ENCODE measurements at places on chromosomes 7 and 10.

DNA sequence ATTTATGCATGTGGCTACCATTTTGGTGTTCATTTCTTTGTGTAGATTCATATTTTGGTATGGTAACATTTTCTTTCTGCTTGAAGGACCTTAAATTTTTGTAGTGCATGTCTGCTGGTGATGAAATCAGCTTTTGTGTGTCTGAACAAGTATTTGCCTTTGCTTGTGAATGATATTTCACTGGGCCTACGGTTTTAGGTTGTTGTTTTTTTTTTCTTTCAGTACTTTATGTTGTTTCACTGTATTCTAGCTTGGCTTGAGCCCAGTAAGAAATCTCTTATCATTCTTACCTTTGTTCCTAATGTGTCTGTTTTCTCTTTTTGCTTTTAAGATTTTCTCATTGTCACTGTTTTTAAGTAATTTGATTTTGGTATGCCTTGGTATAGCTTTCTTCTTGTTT lies 31.9 kb downstream of the SAMD8 start:
- no peak for DNase-seq

DNA sequence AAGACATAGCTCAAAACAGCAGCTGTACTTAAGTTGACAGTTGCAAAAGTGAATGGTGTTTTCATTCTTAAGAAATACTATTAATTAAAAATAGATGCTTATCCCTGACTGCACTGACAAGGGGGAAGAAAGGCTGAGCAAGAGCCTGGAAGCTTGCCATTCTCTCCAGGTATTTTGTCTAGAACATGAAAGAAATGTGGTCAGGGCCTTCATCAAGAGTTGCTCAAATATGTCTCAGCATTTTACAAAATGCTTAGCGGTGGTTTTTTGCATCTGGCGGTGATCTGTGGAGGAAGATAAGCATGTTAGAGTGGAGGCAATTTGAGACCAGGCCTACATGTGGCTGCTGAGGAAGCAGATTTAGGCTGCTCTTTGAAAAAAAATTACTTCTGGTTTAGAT lies 46.4 kb upstream of the CC2D2B start:
- no peak for DNase-seq

DNA sequence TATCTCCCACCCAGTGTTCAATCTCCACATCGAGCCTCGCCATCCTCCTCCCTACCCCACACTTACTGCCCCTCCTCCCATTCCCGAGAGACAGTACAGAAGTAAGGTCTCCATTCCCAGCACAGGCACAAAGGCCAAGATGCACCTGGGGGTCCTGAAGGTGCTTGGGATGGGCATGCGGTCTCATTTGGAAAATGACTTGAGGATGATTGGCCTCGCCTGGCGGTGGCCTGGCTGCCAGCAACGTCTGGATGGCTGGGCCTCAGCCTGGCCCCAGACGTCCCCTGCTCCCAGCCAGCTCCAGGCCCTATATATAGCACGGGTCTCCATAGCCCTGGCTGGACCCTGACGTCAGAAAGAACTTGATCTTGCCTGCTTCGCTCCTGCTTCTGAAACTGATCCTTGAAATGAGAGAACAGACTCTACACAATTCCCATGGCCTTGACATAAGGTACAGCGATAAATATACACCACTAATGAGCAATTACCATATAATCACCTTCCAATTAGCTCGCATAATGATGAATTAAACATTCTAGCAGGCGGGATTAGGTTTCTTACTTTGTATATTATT lies 11.8 kb downstream of the EMX2 start:
- no peak for DNase-seq

DNA sequence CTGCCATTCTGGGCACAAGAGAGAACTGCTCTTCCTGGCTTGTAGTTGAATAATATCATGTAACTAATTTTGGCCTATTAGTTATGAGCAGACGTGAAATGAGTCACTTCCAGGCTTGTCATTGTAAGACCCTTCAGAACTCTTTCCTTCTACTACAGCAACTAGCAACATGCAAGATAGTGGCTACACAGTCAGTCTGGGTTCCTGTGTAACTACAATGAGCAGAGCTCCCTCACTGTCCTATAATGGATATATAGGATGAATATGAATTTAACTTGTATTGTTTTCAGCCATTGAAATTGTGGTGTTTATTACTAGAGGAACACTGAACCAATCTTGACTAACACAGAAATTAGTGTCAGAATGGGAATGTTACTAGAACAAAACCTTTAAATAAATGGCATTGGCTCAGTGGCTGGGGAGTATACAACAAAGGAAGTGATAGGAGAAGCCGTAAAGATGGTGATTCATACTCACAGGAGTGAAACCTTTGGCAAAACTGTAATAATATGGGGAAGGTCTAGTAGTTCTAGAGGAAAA lies 2.9 kb upstream of the MTPN start:
- no peak for DNase-seq

- no peak for DNase-seq
Observed at GRCh38 chr10:60446851-60447250, 57.2 kb upstream of the ANK3 start.

DNA sequence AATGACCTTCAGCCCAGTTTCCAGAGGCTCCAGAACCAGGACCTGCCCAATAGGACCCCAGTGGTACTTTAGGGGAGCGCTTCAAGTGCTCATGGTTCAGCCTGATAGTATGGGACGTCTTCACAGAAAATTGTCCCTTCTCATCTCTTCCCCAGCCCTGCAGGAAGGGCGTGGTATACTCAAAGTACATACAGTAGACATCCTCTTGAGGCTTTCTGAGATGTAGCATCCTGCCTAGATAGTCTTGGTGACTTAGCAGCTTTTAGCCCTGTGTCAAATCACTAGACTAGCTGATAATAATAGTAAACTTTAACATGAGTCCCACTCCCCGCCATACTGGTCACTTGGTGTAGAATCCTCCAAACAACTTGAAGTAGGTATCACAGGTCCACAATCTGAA lies 193.2 kb downstream of the CYP26A1 start:
- DNase-seq: no peak

DNA sequence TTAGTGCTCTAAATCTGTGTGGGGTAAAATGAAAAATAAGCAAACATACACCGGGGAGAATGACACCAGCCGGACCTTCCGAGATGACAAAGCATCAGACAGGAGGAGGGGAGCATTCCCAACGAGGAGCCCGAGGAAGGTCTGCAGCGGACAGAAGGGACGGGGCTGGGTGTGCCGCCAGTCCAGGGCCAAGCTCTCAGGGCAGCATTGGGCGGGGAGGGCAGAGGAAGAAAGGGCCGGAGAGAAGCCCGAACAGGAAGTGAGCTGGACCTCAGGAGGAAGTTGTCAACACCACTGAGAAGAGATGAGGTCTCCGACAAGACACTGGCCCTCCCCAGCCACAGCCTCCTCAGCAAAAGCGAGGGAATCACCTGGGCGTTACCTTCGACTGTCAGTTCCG lies 182.6 kb upstream of the RNF32 start:
- no peak for DNase-seq

- no peak for DNase-seq
Observed at GRCh38 chr7:8434290-8435002, 1.0 kb downstream of the NXPH1 start.

- DNase-seq: no peak
Observed at GRCh38 chr10:88168171-88169036, 305.0 kb downstream of the PTEN start.

GRCh38 chr10:69214666-69215131 lies 5.4 kb upstream of the HKDC1 start:
- DNase-seq: no peak

DNA sequence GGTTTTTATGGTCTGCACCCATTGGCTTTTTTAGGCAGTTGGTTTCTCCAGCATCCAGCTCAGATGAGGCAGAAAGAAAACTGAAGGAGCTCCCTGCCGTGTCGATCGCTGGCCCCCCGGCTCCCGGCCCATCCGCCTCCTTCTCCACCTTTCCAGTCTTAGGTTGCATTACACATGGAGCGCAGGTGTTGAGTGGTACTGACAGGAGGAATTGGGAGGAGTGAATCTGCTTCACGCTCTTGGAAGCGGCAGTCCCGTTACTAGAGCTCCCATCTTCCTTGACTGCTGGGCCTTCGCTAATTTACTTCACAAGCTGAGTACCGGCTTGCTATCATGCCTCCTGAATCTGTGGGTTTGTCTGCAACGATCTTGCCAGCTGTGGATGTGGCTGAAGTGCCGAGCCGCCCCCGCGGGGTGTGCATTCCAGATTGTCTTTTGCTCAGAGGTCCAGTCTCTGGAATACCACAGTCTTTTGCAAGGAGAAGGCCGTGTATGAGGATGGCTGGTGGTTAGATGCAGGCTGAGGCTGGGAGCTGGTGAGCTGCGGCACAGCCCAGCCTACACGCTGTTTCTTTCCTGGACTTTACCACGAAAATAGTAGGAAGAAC lies 17.1 kb downstream of the IQCE start:
- no peak for DNase-seq

DNA sequence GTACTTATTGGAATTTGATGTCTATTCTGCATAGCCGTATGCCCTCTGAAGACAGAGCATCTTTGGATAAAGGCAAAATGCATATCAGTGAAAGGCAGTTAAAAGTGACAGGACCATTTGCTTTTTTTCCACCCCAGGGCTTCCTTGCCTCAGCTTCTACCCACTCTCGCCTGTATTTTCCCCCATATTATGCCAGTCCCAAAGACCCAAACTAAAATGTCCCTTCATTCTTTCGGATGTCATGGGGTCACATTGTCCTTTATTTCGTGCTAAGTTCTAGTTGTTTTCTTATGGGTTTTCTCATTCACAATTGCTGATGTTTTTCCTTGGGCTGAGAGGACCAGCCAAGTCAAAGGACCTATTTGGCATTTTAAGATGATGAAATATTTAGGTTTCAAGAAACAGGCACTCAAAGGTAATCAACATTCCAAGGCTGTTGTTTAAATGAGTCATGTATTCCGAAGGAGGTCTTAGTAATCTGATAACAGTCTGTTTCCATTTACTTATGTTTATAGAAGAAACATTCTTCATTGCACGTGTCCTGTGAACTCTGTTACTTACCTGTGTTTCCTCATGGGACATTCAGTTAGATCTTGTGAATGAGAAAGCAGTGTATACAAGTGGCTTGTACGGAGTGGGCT lies 74.1 kb downstream of the DNAH11 start:
- no peak for DNase-seq

Data from stimulated activated CD8-positive, alpha-beta memory T cell treated with anti-CD3 and anti-CD28 coated beads, Interleukin-7, amount 100 ng/mL, for 1 hour (primary cell).